Activated naive CD4-positive, alpha-beta T cell treated with anti-CD3 and anti-CD28 coated beads for 36 hours (primary cell): ENCODE measurements at places on chromosomes 5 and 9.
A peak's percentile ranks its signal among the peaks of the same experiment; 100 is the strongest.

GRCh38 chr5:96322865-96323264, 110.2 kb downstream of the PCSK1 start:
- DNase-seq: no peak

GRCh38 chr9:37126214-37126788, 5.9 kb downstream of the ZCCHC7 start:
- DNase-seq: no peak

DNA sequence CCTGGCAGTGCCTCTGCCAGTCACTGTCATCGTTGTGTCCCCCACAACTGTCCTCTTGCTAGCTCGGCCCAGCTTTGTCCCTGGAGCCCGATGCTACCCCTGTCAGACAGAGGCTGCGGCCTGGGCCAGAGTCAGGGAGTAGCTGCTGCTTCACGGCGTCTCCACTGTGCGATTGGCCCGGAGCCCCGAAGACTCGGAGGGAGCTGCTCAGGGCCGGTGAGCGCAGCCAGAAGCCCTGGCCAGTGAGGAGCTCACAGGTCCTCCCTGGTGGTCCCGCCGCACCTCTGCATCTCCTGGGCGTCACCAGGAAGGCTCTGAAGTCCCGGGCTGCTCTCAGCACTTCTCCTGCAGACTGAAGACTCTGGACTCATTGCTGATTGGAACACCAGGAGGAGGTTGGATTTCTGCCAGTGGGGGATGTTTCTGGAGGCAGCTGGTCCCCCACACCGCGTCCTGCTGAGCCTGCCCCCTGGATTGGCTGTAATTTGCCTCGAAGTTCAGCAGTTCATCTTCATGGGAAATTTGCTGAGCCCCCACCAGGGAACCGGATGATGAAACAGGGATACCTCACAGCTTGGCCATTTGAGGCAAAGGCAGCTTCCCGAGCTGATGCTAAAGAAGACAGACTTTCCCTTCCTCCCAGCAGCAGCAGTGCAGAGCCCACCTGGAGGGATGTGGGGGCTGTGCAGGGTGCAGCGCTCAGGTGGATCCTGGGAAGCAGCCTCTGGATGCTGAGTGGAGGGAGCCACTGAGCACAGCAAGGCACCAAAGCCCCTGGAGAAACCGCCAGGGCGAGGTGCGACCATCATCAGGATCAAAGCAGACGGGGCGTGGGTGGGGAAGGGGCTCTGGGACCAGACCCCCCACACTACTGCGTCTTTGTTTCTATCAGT, 45.6 kb downstream of the USP20 start:
- DNase-seq: no peak

DNA sequence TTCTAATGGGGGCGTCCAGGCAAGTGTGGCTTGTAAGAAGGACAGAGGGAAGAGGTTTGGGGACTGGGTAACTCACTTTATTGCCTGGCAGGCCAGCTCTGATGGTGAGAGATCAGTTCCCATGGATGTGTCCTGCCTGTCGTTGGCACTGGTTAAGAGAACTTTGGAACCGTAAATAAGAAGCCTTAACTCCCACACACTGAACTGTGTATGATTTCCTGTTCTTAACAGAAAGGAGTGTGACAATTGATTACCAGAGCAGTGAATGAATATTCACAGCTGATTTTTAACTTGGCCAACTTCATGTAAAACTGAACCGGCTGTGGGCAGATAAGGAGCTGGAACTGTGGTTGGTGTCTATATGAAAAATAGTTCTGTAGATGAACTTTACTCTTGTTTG, 63.2 kb downstream of the MEGF10 start:
- DNase-seq: no peak

- no peak for DNase-seq
Measured at GRCh38 chr9:136754059-136754572, 3.9 kb downstream of the LCN8 start.

DNA sequence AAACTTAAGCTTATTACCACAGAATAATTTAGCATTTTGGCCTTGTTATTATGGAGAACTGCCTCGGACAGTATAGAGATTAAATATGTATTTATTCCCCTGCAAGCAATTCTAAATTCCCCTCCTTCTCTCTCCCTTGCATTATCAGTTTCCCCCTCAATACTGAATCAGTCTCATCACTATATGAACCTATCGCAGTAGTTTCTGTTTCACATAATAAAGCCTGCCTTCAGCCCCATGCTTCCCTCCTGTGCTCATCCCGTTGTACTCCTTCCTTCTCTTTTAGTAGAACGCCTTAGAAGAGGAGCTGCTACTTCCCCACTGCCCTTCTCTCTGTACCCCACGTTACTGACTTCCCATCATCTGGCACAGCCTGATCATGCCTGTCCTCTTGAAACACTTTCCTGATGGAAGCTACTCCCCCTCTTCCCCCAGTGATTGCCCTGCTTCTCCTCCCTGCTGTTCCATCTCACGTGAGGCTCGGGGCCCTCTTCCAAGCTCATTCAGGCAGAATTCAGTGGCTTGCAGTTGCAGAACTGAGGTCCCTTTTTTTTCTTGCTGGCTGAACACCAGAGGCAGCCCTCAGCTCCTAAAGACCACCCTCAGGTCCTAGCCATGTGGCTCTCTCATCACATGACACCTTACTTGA, 93.4 kb downstream of the PPIC start:
- no peak for DNase-seq

DNA sequence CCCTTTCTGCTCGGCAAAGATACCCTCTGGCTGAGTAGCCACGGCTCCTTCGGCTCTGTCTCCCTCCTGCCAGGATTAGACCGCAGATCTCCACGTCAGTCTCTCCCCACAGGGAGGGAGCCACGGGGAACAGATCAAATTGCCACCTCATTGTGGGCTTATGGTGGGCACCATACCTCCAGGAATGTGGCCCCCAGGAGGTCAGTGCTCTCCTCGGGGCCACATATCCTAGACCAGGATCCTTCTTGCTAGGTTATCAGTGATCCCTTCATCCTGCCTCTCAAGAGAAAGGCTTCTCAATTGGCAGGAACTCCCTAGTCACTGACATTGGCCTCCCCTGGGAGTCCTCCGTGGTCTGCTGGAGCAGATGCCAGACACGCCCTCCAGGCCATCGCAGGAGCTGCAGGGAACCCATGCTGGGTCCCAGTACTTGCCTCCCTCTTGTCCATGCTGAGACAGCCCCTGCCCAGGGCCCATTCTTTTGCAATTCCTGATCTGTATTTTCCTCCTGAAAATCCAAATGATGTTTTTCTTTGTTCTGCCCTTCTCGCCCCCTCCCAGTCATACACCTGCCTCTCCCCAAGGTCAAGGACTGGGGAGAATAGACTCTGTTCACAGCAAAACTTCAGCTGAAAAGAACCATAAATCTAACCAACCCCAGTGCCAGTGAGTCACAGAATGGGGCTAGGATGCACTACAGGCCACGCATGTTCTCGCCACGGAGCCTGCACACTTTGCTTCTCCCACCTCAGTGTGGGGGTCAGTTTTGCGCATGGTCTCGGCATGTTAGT, 31.6 kb upstream of the ENHO start:
- no peak for DNase-seq

- DNase-seq: no peak
Measured at GRCh38 chr9:115263371-115264075, 145.6 kb upstream of the TNC start.

- DNase-seq: no peak
Measured at GRCh38 chr5:9622971-9623421, 7.2 kb downstream of the TAS2R1 start.

GRCh38 chr9:137412431-137412830, 10.5 kb downstream of the EXD3 start:
- no peak for DNase-seq

- no peak for DNase-seq
Measured at GRCh38 chr5:17185349-17185748, 32.1 kb upstream of the BASP1 start.

DNA sequence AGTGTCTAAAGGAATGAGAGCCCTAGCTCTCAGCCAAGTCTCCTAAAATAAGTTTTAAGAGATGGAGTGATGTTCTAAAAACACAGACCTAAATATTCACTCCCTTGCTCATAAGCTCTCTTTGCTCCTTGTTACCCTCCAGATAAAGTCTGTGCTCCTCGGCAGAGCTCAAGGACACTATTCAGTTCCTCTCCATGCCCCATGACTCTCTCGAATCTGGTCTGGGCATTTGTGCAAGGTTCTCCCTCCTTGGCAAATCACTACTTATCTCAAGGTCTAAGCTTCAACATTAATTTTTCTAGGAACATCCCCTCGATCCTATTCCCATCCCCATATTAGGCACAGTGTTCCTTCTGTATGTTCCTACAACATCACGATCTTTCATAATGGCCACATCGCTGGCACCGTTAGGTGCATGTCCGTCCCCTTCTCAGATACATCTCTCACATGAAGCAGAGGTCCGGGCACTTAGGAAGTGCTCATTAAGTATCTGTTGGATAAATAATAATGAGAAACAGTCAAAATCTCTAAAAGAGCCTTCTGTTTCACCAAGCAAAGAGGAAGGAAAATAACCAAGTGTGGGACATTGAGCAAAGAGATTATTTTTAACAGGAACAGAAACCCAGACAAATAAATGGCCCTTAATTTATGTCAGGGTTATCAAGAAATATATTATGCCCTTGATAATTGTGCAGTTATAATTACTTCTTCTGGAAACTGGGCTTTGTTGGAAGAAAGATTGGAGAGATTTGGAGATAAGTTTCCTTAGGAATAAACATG, 85.9 kb upstream of the HTR4 start:
- DNase-seq: no peak

DNA sequence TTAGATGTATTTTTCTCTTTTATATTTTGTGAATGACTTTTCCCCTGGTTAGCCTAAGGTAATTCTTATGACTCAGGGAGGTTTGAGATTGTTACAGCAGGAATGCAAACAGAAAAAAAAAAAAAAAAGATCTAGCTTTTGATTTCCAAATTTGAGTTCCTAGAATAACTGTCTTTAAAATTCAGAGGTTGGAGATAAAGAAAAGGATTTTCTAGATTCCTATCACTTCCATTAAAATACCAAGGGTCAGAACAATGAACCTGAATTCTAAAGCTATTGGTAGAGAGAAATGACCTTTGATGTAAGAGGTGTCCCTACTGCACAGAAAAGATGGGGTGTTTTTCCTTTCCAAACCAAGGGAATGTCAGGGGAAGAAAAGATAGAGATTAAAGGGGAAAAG, 262.5 kb downstream of the DOCK8 start:
- DNase-seq: no peak

GRCh38 chr5:113452941-113453340, 18.2 kb upstream of the TSSK1B start:
- no peak for DNase-seq

DNA sequence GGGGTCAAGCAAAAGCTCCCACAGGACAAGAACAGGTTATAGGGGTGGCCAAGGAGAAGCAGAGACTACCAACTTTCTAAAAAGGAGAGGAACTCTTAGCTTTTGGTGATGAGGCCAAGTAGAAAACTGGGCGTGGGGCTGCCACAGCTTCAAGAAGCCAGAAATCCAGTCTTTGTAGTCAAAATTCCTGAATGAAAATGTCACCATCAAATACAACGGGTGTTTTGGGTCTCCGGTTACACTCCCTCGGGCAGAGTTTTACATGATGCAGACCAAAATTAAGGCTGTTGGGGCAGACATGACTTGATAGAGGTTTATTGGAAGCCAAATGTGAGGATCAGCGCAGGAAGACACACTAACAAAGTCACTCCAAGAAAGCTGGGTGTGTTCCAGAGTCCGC, 29.4 kb upstream of the N4BP3 start:
- no peak for DNase-seq

GRCh38 chr9:96150324-96151227, 151.4 kb downstream of the HSD17B3 start:
- DNase-seq: peak; percentile 61

DNA sequence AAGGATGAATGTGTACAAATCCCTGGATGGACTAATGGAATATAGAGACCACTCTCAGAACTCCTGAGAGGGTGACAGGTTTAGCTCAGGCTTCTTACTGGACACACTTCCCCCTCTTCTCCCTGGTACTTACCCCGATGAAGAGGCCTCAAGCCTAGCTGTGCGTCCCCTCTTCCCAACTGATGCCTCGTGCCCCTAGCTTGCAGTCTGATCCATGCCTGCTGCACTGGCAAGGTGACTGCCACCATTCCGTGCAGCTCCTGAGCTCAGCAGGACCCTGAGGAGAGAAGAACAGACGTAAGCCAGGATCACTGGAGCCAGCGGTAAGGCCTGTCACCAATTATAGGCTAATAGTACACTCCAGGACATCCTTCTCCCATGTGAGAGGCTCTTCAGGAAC, 5.5 kb upstream of the STOML2 start:
- DNase-seq: no peak

GRCh38 chr9:83116026-83116425, 53.1 kb upstream of the RASEF start:
- no peak for DNase-seq

DNA sequence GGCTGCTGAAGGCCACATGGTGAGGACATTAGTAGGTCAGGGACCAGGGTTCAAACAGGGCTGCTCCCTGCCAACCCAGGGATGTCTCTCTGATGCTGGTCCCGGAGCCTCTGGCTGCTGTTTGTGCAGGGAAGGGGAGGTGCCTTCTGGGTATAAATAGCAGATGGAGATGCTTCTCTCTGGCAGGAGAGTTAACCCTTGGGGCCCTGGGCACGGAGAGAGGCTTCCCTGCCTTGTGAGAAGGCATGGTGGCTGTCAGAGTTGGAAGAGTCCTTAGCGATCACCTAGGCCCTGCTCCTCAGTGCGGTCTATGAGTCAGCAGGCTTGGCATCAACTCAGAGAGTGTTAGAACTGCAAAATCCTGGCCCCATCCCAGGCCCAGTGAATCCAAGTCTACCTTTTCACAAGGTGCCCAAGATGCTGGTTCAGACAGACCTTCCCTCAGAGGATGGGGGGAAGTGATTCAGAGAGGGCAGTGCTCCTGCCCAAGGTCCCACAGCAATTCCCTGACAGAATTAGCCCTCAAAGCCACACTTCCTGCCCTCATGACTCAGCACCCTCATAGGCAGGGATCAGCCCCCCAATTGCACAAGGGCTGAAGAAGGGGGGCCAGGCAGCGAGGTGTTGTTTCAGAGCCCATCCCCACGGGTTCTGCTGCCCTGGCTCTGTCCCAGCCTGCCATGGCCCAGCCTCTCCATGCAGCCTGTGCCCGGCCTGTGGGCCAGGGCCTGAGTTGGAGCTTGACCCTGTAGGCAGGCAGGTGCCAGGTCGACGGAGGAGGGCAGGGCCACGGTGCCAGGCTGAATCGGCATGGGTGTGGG, 25.6 kb downstream of the CAMK2A start:
- no peak for DNase-seq

- DNase-seq: no peak
Measured at GRCh38 chr5:101067429-101067828, 164.3 kb upstream of the ST8SIA4 start.

DNA sequence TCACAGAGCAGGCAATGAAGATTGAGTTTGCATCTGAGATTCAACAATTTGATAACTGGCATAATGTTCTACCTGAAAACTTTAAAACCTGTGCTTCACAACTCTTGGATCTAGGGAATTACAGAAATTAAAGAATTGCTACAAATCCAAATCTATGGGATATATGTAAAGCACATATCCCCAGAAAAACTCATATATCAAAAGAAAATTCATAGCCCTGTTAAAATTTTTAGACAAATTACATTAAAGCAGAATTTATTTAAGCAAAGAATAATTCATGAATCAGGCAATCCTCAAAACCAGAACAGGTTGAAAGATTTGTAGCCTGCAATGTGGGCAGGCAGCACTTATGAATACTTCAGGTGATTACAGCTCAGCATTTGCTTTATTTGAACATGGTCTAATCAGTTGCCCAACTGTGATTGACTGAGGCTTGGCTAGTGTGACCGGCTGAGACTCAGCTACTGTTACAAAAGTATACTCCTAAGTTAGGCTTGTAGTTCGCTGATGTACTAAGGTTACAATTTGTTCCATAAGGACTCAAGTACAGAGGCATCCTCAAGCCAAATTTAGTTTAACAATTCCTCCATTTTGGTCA, 10.3 kb upstream of the UBTD2 start:
- DNase-seq: no peak
